ENCODE measurements at places on chromosomes 13 and 19. TPM values are rescaled to one million over a fixed set of nuclear protein-coding genes. Genes with fewer than 3 reads are reported as not detected.
A peak's percentile ranks its signal among the peaks of the same experiment; 100 is the strongest.

GRCh38 chr13:22211876-22212275 lies 541.0 kb downstream of the FGF9 start:
- no peak for DNase-seq

DNA sequence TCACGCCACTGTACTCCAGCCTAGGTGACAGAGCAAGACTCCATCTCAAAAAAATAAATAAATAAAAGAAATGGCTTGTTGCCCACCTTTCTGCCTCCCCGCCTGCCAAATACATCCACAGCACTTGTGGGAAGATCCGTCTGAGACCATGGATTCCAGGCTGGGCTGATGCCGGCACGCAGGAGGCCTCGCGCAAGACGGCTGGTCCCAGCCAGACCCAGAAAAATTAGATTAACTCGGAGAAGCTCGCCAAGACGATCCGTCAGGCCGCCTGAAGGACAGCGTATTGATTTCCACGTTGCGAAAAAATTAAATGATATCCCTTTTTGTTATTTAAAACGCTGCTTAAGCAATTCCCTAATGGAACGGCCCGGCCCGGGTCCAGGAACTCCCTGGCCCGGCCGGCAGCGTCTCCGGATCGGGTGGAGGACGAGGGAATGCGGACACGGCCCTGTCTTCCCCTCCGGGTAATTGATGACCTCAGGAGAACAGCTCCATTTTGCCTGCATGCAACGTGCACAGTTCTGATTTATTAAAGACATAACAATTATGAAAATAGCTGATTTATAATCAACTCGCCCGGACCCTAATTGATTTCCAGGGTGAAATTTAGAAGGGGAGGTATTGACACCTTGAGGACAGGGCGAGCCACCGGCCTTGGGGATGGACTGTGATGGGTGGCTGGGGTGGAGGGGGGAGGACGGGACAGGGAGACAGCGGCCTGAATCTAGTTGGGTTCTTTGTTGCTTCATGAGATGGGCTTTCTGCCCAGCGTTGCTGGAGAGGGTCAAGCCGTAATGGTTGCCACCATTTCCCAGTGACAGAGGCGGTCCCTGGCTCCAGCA lies 52.1 kb downstream of the ZNRF4 start:
- no peak for DNase-seq

DNA sequence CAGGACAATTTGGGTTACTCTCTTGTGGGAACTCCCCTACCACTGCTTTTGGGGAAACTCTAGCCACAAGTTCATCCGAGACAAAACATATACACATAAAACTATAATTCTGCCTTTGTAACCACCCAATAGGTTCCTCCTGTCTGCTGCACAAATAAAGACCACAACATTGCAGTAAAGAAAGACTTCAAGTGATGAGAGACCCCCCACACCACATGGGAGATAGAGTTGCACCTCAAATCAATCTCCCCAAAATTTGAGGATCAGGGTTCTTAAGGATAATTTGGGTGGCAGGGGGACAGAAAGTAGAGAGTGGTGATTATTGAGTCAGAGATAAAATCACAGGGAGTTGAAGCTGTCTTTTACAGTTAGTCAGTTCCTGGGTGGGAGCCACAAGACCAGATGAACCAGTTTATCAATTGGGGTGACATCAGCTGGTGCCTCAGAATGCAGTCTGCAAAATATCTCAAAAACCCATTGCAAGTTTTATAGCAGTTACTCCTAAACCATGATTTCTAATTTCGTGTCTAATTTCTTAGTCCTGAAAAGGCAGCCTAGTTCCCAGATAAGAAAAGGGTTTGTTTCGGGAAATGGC lies 1348.5 kb downstream of the PCDH9 start:
- DNase-seq, result no peak

DNA sequence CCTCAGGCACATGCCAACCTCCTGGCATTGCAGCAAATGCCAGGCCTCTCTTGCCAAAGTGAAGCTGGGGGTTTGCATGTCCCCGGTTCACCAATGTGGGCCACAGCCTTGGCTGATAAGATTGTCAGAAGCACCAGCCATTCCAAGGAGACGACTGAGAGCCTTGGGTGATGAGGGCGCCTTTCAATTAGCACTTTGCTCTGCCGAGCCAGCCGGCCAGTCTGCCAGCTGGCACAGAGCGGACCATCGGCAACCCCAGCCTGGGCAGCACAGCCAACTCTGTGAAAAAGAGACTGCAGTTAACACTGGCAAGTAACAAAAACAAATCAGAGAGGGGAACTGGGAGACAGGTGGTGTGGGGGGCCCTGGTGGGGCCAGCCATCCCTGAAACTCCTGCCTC lies 67.3 kb downstream of the EFNB2 start:
- DNase-seq, result no peak

- no peak for DNase-seq
Observed at GRCh38 chr13:24682353-24682752, 2.1 kb downstream of the ATP12A start.

GRCh38 chr19:6589711-6590257 lies 1.2 kb downstream of the CD70 start:
- no peak for DNase-seq

DNA sequence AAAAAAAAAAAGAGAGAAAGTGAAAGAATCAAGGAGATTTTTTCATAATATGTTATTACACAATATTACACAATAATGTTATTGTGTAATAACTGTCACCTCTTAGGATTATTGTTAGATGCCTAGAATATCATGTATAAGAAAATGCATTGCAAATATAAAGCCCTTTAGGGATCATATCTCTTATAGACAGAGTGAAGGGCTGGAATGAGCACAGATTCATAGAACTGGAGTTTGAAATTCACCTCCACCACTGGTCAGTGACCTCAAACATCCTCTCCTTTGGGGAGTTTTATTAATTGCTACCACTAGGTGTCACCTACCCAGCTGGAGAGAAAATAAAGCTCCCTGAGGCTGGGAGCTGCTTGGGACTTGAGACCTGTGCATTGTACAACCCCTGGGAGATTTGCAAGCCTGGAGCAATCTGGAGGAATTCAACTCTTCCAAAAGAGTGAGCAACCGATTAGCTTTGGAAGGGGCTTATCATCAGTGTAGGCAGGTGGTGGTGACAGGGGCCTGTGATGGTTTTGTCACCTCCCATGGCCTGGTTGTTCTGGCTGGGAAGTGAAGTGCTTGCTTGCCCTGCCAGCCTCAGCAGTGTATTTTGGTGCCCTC lies 30.3 kb upstream of the FRY start:
- DNase-seq, result peak; percentile 60

- no peak for DNase-seq
Observed at GRCh38 chr13:113091891-113092775, 13.5 kb upstream of the F7 start.

Gene SOX1
- not detected for total RNA-seq
